Activated CD8-positive, alpha-beta memory T cell treated with anti-CD3 and anti-CD28 coated beads, Interleukin-2, amount 50 U/mL, for 4 hours (primary cell): ENCODE measurements at places on chromosomes 6 and 20.

GRCh38 chr6:89459501-89459900 lies 26.5 kb downstream of the ANKRD6 start:
- DNase-seq: no peak

DNA sequence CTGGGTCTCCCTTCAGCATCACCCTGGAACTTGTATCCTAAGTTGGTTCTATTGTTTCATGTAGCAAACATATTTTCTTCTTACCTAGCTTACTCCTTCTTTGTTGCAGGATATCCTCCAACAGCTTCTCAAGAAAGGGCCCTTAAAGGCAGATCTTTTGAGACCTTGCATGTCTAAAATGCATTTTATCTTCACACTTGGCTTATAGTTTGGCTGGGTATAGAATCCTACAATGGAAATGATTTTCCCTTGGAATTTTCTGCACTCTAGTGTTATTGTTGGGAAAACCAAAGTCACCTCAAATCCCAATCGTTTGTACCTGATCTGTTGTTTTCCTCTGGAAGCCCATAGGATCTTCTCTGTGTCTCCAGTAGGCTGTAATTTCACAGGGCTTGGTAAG lies 12.1 kb upstream of the TGM6 start:
- no peak for DNase-seq

DNA sequence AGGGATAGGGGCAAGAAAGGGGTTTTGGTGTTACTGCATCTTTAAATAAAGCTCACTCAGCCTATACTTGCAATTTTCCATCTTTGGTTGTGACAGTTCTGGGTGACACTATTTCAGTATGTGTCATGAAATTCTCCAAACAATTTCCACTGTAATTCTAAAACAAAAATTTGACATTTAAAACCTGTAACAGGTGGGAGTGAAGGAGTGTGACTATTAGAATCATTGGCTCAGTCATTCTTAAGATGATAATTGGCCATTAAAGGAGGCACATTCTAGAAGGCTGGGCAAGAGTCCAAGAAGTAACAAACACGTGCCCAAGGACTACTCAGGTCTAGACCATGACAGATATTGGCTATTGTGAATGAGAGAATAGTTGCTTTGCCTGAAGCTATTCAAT lies 153.3 kb upstream of the ARG1 start:
- no peak for DNase-seq

GRCh38 chr6:537114-537513 lies 119.8 kb downstream of the HUS1B start:
- DNase-seq: no peak

DNA sequence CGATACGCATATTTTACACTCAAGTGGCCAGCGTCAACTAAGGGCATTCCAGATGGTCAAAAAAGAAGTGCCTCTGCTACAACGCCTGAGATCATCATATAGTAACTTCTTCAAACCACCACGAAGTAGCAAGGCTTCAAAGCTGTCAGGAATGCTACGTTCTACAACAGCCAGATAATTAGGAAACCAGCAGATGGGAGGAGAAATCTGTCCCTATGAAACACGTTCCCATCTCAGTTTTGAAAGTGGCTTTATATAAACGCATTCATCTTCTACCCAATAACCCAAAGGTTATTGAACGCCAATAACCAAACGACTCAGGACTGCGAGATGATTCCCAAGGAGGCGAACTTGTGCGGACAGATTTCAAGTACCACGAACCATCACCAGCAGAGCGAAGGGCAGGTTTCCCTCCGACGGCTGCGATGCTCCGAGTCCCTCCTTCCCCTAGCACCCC lies 1.2 kb downstream of the ABHD12 start:
- no peak for DNase-seq

DNA sequence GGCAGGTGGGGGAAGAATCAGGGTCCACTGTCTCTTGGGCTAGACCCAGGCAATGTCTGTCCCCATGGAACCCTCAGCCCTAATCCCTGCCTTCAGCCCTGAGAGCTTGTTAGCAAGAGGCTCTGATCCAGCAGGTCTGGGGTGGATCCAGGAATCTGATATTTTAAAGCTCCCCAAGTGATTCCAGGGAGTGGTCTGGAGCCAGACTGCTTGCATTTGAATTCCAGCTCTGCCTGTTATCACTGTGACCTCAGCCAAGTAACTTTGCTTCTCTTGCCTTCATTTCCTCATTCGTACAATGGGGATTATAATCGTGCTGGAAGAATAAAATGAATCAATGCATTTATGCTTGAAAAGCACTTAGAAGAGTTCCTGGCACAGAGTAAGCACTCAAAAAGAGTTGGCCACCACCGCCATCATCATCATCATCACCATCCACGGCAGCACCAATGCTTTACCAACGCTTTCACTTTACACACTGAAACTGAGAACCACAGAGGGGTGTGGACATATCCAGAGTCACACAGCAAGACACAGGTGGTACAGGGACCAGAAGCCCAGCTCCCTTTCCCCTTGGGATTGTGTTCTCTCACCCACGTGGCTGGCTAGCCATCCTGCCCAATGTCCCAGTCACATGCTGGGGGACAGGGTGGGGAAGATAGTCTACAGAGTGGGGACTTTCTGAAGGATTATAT lies 75.7 kb upstream of the RALY start:
- DNase-seq: no peak

DNA sequence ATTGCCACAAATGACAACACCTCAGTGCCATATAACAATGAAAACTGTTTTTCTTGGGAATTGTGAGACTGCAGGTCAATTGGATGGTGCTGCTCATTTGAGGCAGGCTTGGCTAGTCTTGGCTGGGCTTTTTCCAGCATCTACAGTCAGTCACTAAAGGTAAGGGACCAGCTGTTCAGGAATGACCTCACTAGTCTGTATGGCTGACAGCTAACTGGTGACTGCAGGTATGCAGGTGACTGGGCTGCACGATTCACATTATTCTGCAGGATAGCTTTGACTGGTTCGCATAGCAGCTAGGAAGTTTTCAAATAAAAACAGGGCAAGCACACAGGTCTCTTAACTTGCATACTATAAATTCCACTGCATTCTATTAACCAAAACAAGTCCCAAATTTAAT lies 22.1 kb upstream of the HMGCLL1 start:
- DNase-seq: no peak

GRCh38 chr6:46288835-46289234 lies 118.1 kb upstream of the ENPP5 start:
- no peak for DNase-seq

DNA sequence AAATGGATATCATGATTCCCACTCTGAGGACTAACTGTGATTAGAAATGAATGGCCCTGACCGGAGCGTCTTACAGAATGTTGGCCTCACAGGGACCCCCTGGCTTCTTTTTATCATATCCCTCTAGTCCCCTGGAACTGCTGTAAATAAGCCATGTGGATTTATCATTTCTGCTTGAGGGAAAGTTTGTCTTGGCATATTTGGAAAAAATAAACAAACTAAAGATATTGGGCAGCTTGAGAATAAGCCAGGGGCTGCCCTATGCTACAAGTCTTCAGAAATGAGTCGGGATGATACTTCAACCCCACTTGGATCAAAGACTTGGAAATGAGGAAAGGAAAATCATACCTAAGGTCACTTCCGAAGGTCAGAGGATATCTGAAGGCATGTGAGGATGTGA lies 179.1 kb downstream of the THBS2 start:
- DNase-seq: no peak

- no peak for DNase-seq
These were observed 226.5 kb upstream of the CITED2 start for GRCh38 chr6:139600919-139601475.

DNA sequence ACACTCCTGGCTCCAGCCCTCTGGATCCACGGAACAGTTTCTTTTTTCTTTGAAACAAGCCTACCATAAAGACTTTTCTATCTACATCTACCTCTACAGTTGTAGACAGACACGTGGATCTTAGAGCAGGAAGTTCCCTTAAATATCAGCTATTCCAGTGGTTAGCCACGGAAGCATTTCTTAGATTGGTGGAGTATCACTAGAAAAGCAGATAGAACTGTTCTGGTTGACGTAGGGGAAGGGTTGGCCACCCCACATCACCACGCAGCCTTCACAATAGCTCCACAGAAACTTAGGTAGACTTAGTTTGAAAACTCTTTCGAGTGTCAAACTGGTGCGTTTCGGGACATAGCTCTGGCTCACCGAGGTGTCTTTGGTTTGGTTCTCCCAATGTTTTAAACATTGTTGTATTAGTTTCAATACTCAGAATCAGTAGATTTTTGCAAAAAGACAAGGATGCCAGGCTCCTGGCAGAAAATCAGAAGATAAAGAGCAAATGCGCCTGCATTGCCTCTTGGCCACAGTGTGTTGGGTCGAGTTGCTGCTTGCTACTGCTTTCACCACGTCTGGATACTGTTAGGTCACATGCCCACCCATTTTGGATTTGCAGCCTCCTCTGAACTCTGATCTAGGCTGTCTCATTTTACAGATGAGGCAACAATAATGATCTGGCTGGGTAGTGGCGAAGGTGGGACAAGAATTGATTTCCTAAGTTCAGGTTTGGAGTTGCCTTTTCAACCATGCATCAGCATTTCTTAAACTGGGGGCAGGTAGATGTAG lies 71.5 kb upstream of the DTNBP1 start:
- DNase-seq: no peak

GRCh38 chr6:33772902-33773472 lies 15.9 kb downstream of the LEMD2 start:
- no peak for DNase-seq

DNA sequence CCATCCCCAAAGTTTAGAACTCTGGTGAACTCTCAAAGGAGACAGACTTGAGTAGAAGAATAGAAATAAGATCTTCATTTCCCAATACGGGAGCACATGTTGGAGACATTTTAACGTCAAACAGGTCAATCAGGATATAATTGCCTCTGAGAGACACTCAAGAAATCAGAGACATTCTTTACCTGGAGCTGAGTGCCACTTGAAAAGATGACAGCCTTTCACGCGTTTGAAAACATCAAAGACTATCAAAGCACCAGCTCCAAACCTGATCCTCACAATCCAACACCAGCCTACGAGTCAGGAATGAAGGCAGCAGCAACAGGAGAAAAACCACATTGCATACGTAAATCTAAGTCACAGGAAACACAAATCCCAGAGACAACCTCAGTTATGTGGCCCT lies 571.5 kb upstream of the CDH4 start:
- no peak for DNase-seq

DNA sequence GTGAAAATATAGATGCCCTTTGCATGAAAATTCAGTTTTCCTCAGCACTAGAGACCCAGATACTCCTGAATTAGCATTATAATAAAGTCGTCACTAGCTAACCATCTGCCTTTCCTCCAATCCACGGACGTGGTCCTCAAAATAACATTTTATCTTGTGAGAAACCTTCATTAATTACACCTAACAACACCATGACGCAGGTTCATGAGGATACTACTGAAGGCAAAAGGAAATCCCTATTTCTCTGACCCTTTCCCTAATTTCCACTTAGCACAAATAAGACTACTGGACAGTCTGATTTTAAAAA lies 1.3 kb upstream of the PNISR start:
- DNase-seq: no peak

DNA sequence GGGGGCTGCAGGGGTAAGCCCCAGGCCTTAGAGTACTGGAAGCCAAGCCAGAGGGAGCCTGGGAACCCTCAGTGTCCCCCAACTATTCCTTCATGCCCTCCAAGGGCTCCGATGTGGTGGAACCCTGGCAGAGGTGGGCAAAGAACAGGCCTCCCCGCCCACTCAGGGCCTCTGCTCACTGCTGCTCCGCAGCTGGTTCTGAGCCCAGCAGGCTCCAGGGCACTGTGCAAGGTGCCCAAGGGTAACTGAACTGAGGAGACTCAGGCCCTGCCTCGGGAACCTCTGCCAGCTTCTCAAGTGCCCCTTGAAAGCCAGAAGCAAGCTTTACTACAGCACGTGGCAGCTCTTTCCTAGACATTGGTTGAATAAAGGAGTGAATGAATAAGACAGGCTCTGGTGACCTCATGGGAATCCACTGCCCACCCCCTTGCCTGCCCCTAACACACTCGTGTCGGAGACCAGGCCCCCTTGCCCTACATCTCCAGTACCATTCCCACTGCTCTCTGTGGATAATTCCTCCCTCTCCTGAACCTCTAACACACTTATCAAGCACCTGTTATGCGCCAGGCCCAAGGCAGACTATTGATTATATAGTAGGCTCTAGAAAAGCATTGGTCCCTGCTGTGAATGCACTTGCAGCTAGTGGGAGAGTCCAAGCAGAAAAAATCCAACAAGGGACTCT lies 55.0 kb downstream of the TOX2 start:
- no peak for DNase-seq

DNA sequence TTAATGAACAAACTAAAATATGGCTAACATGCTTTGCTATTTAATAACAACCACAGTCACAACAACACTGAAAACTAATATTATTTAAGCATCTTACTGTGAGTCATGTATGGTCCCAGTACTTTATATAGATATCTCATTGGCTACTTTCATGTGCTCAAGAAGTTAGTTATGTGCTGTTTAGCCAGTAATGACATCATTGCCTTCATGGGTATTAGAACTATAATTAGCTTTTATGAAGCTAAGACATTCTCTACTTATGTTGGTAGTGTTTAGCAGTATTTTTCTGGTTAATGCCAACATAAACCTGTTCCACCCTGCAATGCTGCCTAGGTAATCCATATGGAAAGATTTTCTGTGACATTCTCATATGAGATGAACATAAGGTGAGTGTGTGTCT lies 56.1 kb downstream of the ADGRG6 start:
- no peak for DNase-seq

DNA sequence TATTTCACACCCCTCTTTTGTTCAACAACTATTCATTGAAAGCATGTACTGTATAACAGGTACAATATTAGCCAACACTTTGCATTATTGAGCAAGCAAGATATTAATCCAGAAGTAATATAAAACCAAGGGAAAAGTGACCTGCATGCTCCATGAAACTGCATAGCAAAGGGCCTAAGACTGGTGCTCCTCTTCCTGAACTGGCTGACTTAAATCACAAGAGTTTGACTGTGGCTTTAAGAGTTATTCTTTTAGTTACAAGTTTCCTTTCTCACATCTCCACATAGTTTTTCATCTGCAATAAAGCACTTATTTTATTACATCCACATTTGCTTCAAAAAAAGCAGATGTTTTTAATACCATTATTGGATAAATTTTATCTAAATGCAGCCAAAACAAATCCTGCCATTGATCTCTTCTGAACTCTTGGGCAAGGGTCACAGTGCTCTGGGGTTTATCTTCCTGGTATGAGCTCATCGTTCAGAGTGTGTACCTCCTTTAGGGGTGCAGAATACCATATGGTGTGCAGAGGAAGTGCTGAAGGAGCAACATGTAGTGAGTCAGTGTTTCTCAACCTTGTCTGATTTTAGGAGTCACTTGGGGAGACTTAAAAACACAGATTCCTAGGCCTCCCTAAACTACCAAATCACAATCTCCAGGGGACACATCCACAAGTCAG lies 1225.9 kb upstream of the MAP3K7 start:
- DNase-seq: no peak

DNA sequence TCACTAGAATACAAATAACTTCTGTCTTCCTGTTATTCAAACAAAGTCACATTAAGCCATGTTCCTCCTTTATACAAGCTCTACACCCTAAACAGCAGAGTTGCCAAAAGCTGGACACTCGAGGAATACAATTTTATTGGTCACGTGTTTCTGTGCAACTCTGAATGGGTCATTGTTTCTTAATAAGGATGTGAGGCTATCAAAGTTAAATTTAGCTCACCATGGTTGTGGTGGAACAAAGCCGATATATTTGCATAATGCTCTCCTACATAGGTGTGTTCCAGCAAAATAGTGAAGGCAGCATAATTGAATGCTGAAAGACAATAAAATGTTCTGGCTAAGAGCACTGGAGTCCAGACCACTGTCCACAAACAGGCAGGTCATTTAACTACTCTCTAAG lies 36.9 kb upstream of the CD2AP start:
- no peak for DNase-seq
